ENCODE measurements at places on chromosomes 5 and 9.

GRCh38 chr5:73153513-73153912 lies 19.5 kb upstream of the TMEM174 start:
- no peak for DNase-seq

DNA sequence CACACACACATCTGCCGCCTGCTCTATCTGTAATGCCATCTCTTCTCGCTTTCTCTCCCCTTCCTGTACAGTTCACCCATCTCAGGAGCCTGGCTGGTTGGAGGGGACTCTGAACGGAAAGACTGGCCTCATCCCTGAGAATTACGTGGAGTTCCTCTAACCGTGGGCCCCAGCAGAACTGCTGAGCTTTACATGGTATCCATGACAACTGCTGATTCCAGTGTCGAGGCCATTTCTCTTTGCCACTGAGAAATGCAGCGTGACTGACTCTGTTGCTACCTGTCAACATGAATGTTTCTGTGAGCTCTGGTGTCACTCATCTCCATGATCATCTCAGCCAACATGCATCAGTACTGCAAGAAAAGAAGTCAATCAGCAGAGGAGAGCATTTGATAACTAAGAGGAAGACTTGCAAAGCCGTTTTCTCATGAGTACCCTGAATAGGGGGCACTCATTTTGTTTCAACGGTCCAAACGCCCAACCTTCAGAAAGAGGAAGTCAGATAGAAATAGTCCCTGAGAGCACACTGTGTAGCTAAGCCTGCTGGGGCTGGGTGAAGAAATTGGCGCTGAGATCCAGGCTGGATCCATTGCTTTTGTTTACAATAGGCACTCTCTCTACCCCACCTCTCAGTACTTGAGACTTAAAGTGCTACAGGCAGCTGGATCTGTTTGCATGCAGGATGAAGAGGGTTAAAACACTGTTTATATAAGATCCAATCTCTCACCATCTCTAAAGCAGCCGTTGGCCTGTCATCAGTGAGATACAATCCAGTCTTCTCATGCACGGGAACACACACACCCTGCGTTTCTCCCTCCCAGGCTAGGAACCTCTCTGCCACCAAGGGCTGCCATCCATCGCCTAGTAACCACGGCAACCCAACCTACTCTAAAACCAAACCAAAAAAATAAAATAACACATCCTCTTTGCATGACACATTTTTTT lies 180.9 kb downstream of the NR3C1 start:
- DNase-seq: peak; percentile 37

GRCh38 chr9:134474055-134474370 lies 147.8 kb downstream of the RXRA start:
- no peak for DNase-seq

GRCh38 chr5:149166591-149167100 lies 25.4 kb downstream of the ABLIM3 start:
- no peak for DNase-seq

DNA sequence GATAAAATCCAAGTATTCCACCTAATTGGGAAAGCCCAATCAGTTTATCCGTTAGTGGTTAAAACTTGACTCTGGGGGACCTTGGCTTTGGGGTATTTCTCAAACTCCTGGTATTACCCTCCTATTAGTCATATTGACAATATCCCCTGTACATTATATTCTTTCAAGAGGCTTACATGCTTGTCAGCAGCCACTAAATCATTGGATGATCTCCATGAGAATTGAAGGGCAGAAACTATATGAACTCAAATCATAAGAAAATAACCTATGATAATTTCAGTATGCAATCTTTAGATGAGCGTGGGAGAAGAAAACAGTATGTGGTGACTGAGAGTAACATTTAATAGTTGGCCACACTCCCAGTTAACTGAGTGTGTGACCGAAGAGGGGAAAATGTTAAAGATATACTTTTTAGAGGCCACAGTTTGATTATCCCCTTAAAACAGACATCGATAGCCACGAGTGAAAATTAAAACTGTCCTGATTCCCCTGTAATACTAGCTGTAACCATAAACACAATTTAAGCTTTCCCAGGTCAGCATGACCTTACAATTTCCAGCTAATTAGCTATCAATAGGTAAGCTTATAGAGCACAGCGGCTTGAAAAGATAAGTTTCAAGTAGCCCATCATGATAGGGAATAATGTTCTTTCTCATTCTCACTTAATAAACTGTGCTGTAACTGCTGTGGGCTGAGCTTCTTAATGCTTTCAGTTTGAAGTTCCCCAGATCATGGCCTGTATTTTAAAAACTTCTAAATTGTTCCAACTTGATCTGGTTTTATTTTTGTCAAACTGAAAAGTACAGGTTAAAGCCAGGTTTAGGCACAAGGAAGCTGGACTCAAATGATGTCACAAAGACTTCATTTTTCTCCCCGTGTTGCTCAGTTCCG lies 58.6 kb downstream of the PUM3 start:
- DNase-seq: no peak
